ENCODE measurements at places on chromosomes 6 and 20.

- no peak for DNase-seq
These were observed 81.1 kb downstream of the IBTK start for GRCh38 chr6:82166493-82166892.

- no peak for DNase-seq
These were observed 5.9 kb downstream of the CD2AP start for GRCh38 chr6:47483516-47483852.

DNA sequence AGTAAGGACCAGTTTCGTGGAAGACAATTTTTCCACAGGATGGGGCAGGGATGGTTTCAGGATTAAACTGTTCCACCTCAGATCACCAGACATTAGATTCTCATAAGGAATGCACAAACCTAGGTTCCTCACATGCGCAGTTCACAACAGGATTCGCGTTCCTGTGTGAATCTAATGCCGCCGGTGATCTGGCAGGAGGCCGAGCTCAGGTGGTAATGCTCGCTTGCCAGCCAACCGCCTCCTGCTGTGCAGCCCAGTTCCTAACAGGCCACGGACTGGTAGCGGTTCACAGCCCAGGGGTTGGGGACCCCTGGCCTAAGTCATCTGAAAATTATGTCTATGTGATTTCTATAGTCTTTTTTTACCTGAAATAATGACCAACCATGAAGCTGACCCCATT, 217.5 kb downstream of the TMEM200A start:
- no peak for DNase-seq

DNA sequence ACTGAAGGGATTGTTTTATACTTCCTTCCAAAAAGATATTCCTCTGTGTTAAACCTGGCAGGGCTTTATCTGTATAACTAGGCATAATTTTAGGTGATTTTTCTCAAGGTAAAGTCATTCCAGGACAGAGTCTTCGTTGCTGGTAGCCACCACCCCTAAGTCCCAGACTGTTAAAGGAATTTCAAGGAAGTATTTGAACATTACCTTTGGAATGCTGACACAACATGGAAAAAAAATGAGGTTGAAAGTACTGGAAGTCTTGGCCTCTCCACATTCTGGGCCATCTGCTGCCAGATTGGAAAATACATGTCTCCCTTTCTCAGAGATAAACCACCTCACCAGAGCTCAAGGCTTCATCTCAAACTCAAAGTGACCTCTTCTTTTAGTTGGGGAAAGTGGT, 27.0 kb upstream of the ETV7 start:
- no peak for DNase-seq

DNA sequence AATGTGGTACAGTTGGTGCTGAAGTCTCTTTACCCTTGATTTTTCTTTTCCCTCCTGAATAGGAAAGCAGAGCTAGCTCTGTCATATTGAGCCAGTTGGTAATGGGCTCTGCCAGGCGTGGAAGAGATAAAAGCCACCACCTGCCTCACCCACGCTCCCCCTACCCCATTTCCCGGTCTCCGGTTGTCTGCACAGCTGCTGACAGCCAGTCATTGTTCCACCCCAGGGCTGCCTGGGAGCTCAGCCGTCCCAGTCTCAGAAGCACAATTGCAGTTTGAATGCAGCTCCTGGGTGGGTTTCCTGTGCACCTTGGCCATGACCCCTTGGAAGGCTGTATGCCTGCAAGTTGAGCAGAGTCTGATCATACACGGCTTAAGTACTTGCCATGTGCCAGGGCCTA, 675.2 kb upstream of the FLRT3 start:
- peak; percentile 69 for DNase-seq

DNA sequence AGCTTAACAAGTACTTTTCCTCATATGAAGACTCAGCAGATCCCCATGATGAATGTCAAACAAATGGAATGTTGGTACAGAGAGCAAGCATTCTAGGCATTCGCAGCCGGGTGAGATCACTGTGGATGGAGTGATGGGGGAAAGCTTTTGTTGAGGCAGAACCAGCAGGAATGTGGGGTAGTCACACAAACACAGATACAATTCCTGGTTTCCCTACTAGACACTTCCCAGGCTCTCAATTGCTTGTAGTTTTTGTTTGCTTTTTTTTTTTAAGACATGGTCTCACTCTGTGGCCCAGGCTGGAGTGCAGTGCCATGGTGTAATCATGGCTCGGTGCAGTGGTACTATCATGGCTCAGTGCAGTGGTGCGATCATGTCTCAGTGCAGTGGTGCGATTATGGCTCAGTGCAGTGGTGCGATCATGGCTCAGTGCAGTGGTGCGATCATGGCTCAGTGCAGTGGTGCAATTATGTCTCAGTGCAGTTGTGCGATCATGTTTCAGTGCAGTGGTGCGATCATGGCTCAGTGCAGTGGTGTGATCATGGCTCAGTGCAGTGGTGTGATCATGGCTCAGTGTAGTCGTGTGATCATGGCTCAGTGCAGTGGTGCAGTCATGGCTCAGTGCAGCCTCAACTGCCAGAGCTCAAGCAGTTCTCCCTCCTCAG, 15.4 kb upstream of the IER3 start:
- DNase-seq = no peak

DNA sequence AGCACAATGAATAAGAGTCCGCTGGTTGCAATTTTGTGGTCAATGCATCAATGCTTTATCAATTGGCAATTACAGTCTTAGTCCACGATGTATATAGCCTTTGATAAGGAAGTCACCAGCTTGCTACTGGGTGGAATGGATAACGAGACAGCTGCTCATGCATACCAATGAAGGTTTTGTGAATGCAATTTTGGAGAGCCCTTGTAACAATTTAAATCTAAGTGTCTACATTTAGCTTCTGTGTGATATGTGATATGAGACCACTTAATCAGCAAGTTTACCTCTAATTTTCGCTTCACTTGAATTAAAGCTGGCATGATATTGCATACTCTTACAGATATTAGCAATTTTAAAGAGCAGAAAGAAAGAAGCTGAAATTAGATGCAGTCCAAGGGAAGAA, 543.9 kb downstream of the RNF144B start:
- DNase-seq = no peak

GRCh38 chr6:127190552-127190951, 72.1 kb downstream of the RSPO3 start:
- no peak for DNase-seq

- peak; percentile 81 for DNase-seq
These were observed 313.0 kb upstream of the AGPAT4 start for GRCh38 chr6:161586887-161587286.

- no peak for DNase-seq
These were observed 33.3 kb downstream of the BAK1 start for GRCh38 chr6:33546766-33547165.

- peak; percentile 42 for DNase-seq
These were observed 381.5 kb downstream of the TFAP2A start for GRCh38 chr6:10033223-10033829.

GRCh38 chr6:43172104-43173007, 1.3 kb downstream of the SRF start:
- DNase-seq = peak; percentile 80

DNA sequence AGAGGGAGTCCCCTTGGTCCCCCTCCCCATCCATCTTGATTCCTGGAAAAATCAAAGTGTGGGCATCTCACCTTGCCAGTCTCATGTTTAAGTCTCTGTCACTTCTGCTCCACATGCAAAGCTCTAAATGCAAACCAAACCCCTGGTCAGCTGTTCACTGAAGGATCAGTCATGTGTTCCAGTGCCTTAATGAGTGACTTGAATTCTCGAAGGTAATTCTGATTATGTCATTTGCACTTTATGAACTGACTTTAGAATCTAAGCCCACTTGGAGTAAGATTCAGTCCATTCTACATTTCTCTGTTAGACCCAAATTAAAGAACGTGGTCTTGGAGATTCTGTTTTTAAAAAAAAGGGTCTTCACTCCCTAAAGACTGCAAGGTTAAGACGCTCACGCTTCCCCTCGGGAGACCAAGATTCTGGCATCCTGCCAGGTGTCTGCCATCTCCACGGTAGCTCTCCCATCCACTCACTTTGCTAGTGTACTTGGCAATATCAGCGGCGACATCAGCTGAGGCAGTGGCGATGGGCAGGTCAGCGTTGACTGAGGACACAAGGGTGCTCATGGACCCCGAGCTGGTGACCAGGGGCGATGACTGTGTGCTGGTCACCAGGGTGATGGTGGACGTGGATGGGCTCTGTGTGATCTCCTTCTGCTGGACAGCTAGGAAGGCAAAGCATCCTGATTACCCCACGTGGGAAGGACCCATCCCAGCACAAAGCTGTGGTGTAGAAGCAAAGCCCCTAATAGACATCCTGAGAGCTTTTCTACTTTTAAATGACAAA, 120.5 kb downstream of the ZMYND8 start:
- DNase-seq = no peak

- no peak for DNase-seq
These were observed 125.7 kb downstream of the TOX2 start for GRCh38 chr20:44040202-44040915.

DNA sequence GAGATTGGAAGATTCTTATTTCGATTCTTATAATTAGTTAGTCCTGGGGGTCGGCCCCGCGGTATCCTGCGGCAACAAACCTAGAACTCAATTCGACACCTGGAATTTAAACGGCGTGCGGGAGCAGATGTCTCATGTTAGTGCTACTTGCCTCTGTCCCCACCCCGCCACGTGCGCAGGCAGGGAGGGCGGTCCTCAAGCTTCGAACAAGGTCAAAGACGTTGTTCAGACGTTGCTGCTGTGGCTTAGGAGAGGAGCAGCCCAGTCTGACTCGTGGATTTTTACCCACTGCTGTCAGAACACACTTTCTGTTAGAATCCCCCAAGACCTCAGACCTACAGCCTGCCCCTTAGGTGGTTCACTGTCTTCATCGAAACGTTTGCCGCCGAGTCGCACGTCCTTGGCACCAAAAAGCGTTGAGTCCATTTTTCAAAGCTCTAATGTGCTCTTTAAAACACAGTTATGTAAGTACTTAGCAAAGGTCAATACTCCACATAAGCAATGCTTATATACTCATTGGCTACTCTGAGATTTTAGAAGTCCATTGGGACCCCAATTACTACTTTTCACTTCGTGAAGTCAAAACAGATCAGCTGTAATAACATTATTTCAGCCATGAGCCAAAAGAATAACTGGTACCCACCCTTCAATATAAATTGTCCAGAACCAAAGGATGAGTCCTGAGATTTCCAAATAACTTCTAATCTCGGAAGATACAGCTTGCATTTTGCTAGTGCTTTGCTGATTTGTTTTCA, 2.7 kb upstream of the C6orf62 start:
- no peak for DNase-seq

GRCh38 chr6:4543596-4543995, 232.6 kb upstream of the CDYL start:
- no peak for DNase-seq

DNA sequence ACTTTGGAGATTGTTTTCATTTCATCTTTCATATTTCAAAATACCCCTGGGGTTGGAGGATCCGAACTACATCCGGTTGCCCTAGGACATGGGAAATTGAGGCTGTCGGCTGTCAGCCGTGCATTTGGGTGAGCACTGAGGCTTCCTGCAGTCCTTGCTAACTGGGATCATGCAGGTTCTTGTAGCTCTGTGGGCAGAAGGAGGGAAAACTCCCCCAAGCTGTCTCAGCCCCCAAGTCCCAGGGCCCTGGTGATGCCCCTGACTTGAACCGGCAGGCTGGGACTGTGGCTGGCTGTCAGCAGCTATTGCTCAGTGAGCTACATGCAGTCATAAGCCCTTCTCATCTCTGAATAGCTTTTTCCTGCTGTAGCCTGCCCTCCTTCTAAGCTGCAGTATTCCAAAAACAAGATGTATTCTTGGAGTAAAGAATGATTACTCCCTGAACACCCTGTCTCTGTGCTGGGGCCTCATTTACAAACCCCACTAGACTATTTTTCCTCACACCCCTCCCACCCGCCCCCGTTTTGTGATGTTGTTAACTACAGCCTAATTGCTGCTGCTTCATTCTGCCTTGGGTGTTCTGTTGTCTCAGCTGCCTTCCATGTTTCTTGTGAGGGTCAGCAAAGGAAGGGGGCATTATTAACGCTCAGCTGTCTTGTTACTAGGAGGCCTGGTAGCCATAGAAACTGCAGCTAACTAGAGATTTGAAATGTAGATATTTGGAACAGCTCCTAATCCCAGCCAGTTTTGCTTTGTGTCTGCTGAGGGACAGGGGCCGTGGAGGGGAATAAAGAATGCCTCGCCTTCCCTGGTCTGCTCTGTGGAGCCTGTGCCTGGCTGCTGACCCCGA, 18.1 kb downstream of the MTRES1 start:
- peak; percentile 47 for DNase-seq

GRCh38 chr20:44967207-44967807, 995 bp downstream of the STK4 start:
- DNase-seq = no peak

DNA sequence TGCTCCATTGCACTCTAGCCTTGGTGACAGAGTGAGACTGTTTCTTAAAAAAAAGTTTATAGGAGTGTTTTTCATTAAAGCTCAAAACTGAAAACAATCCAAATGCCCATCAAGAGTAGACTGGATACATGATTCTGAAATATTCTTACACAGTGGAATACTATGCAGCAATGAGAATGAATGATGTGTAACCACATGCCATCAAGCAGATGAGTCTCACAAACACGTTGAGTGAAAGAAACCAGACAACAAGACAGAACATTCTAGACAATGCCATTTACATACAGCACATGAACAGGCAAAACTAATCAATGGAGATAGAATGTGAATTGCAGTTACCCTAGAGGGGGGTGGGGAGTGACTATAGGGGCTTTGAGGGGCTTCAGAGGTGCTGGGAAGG, 72.4 kb downstream of the TOX2 start:
- DNase-seq = no peak

- DNase-seq = no peak
These were observed 220.0 kb upstream of the FOXQ1 start for GRCh38 chr6:1091900-1092299.

GRCh38 chr6:125220712-125221111, 67.1 kb downstream of the TPD52L1 start:
- no peak for DNase-seq

DNA sequence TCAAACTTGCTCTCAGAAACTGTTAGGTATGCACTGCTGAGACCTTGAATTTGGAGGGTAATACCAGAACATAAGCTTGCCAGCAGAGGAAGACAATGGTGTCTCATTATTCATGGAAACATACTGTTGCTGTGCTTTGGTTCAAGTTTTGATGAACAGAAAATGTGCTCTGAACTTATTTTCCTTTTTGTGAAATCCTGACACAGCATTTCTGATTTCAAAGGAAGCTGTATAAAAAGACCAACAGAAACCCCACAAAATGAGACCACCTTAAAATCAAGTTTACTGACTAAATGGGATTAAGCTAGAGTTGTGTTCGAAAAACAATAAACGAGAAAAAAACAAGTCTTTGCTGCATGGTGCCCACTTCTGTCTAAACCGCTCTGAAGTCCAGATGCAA, 70.3 kb downstream of the PRDM1 start:
- no peak for DNase-seq

GRCh38 chr20:47191956-47192355, 164.5 kb downstream of the ZMYND8 start:
- no peak for DNase-seq

GRCh38 chr6:154448448-154449096, 61.9 kb downstream of the CNKSR3 start:
- DNase-seq = no peak

GRCh38 chr6:157679605-157680580, 143.2 kb upstream of the SNX9 start:
- DNase-seq = no peak

GRCh38 chr20:3646067-3646440, 17.1 kb downstream of the GFRA4 start:
- DNase-seq = no peak

Data from kidney (tissue), 22 donors.